ENCODE measurements at places on chromosomes 2 and 18.
A peak's percentile ranks its signal among the peaks of the same experiment; 100 is the strongest.

DNA sequence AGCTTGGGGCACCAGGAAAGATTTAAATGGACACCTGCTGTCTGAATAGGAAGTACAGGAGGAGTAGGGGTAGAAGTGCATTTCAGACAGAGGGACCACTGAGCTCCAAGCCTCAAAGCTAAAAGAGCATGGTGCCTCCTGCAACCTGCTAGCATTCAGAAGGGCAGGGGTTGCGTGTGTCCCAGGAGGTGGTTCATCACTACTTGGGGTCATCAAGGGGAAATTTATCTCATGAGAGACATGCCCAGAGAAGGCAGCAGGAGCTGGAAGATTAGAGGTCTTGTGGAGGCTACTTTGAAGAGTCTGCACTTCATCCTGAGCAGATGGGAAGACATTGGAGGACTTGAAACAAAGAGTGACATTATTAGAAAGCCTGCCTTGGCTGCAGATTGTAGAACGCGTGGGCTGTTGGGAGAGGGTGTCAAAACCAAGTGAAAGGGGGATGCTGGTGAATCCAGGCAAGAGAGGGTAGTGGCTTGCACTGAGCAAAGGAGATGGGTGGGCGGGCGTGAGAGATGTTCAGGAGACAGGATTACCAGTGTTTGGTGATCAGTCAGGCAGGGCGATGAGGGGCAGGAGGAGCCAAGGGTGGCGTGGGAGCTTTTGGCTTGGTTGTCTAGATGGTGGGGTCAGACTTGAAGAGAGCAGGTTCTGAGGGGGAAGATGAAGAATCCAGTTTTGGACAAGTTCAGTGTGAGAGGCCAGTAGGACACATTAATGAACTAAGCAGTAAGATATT, 154.0 kb downstream of the DYSF start:
- DNase-seq = no peak

DNA sequence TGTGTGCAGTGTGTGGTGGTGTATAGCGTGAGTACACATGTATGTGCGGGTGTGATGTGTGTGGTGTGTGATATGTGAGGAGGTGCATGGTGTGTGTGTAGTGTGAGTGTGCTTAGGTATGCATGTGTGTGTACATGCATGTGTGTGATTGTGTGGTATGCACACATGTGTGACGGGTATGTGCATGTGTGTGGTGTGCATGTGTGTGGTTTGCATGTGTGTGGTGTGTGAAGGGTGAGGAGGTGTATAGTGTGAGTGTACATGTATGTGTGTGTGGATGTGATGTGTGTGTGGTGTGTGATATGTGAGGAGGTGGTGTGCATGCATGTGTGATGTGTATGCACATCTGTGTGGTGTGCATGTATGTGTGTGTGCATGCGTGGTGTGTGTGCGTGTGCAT, 105.6 kb downstream of the CMPK2 start:
- no peak for DNase-seq

- no peak for DNase-seq
Measured at GRCh38 chr2:41079011-41079410, 627.1 kb upstream of the SLC8A1 start.

DNA sequence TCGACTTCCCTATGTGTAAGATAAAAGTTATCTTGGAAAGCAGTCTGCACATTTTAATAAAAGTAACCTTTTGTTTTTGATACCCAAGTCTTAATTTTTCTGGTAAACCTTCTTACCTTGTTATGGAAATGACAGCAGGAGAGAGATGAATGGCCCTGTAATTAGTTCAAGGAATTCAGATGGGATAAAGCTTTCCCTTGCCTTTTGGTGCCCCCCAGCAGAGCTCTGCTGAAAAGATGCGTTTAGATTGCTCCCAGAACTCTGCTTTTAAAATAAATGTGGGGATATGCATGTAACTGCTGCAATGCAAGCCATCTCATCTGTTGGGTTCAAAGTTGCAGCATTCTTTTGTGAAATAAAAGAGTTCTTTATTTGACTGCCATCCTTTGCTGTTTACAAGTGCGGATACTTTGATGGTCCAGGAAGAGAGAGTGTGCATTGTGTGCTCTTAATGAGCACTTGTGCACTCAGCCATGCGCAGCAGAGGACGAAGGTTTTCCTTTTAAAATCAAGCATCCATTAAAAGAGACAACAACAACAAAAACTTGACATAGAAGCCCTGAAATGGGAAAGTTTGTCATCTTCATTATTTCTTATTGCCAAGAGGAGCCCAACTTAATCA, 176.7 kb upstream of the ST6GAL2 start:
- no peak for DNase-seq

DNA sequence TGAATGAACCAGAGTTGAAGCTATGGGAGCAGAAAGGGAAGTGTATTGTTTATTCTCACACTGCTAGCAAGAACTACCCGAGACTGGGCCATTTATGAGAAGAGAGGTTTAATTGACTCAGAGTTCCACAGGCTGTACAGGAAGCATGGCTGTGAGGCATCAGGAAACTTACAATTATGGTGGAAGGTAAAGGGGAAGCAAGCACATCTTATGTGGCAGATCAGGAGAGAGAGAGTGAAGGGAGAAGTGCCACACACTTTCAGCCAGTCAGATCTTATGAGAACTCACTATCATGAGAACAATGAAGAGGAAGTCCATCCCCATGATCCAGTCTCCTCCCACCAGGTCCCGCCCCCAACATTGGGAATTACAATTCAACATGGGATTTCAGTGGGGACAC, 383.2 kb upstream of the SLC14A2 start:
- DNase-seq = no peak

- DNase-seq = no peak
Measured at GRCh38 chr18:13237073-13237472, 18.5 kb downstream of the LDLRAD4 start.

DNA sequence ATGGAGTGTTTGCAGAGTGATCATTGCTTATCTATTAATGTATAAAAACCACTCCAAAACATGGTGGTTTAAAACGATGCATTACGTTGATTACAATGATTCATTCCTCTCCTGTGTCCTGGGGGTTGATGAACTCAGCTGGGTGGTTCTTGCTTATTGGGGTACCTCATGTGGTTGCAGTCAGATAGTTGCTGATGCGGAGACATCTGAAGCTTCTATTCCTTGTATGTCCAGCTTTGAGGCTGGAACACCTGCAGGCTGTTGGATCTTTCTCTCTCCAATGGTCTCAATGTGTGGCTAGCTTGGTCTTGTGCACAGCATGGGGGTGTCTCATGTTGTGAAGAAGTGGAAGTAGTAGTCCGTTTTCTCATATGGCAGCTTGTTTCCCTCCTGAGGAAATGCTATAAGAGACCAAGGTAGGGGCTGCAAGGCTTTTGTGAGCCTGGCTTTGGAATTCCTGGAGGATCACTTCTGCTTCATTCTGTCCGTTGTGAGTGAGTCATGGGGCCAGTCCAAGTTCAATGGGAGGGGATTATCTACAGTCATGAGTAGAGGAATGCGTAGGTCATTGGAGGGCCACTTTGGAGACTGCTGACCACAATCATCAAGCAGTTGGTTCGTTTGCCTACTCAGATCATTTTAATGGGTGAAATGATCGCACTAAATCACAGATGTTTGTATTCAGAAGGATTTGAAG, 601.0 kb downstream of the SLC4A3 start:
- peak; percentile 95 for DNase-seq

DNA sequence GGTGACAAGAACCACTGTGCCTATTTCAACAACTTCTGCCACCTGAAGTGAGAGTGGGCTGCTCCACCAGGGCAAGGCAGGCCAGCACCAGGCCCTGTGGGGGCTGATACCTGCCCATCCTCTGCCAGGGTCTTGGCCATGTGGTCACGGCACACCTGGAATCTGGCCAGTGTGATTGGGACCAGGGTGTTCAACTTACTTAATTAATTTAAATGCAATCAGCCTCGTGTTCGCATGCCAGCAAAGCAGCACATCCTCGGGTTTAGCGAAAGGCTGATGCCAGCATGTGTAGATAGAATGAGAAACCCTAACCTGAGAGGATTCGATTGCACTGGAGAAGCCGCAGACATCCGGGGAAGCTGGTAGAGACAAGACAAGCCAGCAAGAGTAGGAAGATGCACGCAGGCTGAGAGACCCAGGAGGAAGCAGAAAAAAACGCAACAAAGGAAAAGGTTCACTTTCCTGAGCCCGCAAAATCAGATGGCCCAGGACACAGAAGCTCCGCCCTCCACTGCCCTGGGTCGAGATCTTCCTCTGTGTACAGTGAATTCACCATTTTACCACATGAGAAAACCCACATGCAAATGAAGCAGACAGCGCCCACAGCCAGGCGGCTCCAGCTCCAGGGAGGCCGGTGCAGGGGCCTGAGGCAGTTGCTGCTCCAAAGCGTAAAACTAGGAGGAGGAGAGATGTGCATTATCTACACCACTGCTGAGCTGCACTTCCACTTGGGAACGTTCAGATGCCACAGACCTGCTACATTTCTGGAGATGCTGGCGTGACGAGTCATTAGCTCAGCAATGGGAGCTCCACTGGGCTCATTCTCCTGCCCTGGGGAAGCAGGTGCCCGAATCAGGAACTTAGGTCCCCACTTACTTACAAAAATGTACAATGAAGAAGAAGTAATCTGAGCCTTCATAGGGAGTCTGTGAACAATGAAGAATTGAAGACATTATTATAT, 92.1 kb downstream of the TMEM18 start:
- no peak for DNase-seq

- no peak for DNase-seq
Measured at GRCh38 chr2:198141726-198142125, 337.3 kb downstream of the PLCL1 start.

- no peak for DNase-seq
Measured at GRCh38 chr2:195716466-195716865, 59.4 kb downstream of the SLC39A10 start.

DNA sequence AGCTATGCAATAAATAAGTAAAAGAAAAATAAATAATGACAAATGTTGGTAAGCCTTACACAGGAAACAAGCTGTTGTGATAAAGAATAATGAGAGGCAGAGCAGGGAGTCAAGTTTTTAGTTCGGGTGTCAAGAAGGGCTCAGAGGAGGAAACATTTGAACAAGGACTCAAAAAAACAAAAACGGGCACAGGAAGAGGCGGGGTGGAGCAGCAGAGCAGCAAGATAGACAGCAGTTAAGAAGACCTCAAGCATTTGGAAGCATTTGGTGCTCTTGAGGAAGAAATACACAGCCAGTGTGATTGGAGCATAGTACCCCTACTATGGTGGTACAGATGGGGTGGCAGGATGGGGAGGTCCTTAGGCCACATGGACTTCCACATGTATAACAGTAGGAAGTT, 2.8 kb downstream of the TMEM169 start:
- DNase-seq = no peak

DNA sequence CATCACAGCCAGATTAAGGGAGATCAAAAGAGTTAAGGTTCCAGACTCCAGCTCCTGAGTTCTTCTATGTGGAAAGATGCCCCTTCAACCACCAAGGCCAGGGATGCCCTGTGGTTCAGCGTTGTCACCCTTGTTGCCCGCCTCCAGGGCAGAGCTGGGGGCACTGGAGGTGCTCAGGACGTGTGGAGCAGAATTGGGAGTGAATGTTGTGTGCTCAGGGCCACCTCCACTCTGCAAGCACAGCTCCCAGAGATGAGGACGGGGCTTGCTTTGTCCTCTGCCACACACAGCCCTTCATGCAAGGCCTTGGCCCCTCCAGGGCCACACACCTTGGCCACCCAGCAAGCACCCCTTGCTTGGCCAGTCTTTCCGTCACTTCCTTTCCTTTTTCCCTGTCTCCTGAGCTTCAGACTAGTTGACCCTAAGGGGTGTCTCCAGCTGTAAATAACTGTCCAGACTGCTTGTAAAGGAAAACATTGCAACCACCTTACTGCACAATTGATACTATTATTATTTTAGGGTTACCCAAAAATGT, 103.3 kb downstream of the AGAP1 start:
- no peak for DNase-seq

DNA sequence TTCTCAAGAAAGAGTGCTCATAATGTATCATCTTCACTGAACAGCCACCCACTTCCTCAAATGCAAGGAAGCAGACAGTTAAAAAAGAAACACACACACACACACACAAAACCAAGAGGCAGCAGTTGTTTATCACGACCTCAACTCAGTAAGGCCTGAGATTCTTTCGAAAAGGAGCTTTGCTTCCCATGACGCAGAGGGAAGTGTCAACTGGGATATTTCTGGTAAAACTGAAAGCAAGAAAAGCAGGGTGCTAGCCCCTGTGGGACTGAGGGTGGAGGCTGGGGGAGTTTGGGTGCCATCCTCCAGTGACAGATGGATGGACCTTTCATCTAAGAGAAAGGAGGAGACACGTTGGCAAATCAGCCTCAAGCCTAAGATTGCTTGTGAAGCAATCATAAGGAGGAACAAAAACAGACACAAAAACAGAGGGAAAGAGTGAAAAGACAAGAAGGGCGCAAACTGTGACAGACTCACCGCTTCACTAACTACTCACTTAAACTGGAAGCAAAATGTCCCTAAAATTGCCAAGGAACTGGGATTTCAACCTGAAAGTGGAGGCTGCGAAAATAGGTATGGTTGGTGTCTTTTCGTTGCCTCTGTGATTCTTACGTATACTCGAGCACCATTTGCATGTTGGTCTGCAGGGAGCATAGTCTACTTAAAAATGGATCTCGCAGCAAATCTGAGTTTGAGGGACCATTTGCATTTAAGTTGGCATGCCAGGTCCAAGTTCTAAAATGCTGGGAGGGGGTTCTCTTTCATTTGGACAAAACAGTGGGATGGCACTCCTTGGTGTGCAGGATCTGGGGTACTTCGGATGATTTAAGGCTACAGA, at the start of gene ARHGAP25:
Gene ARHGAP25 (plus strand): TSS at position 124 of the 838 bp plus-strand sequence. CDS start 389 bp downstream, at position 513.
- no peak for DNase-seq

GRCh38 chr2:199488772-199489400, 31.1 kb upstream of the SATB2 start:
- DNase-seq = peak; percentile 9

DNA sequence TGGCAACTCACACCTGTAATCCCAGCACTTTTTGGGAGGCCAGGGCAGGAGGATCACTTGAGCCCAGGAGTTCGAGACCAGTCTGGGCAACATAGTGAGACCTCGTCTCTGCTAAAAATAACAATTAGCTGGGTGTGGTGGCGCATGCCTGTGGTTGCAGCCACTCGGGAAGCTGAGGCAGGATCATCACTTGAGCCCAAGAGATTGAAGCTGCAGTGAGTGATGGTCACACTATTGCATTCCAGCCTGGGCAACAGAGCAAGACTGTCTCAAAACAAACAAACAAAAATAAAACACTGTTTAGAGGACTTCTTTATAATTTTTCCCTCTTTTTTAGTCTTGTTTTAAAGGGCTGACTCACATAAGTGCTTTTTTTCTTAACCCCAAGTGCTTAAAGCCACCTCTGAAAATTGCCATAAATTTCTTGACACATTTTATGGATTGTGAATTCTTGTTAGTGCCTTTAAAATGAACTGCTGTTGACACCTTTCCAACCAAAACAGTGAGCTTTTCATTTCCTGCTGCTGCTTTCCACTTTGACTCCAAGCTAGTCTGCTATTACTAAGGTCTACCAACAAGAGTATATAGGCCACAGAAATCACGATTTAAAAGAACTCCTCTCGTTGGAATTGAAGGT, 41.7 kb downstream of the CYP20A1 start:
- DNase-seq = peak; percentile 42

GRCh38 chr2:5379811-5380210, 312.4 kb upstream of the SOX11 start:
- no peak for DNase-seq

GRCh38 chr2:101089942-101090799, 61.0 kb downstream of the TBC1D8 start:
- no peak for DNase-seq

- DNase-seq = peak; percentile 84
Measured at GRCh38 chr2:205198140-205198525, 484.2 kb upstream of the NRP2 start.

All from skeletal muscle cell (primary cell).